ENCODE measurements at places on chromosomes 11 and 22.

GRCh38 chr11:119085437-119085847, 761 bp downstream of the HMBS start:
- DNase-seq = peak; percentile 49

- no peak for DNase-seq
These were observed 548 bp downstream of the FDXACB1 start for GRCh38 chr11:111878385-111878848.

- no peak for DNase-seq
These were observed 24.4 kb downstream of the RTN4R start for GRCh38 chr22:20243537-20244249.

- DNase-seq = no peak
These were observed 6.7 kb upstream of the AHNAK start for GRCh38 chr11:62553080-62553838.

DNA sequence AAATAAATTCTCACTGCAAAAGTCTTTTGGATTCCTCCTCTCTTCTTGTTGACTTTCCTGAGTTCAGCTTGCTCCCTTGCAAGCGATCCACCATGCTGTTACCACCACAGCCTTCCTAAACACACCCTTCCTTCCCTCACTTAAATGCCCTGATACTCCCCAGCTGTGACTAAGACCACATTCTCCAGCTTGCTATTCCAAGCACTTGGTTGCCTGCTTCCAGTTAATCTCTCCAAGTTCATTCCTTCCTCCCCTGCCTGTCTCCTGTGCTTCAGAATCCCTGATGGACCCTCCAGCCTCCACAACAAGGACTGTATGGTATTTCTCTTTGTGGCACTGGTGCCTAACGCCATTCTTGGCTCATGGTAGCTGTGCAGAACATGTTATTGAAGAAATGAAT, 603.9 kb upstream of the CADM1 start:
- no peak for DNase-seq

- DNase-seq = no peak
These were observed 14.9 kb upstream of the PRG2 start for GRCh38 chr11:57405271-57405860.

GRCh38 chr11:78699609-78700135, 125.0 kb upstream of the NARS2 start:
- DNase-seq = no peak

- no peak for DNase-seq
These were observed 1.4 kb upstream of the AP5B1 start for GRCh38 chr11:65781962-65782815.

DNA sequence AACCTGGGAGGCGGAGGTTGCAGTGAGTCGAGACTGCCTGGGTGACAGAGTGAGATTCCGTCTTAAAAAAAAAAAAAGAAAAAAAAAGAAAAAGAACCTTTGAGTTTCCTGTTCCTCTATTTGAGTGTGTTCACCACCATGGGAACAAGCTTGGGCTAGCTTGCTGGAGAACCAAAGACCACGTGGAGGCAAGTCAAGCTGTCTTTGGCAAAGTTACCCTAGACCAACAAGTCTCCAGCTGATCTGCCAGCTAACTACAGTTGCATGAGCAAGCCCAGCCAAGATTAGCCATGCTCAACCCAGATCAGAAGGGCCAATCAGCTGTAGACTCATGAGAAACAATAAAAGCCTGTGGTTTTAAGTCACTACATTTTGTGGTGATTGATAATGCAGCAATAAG, 29.7 kb downstream of the SLN start:
- no peak for DNase-seq

- DNase-seq = no peak
These were observed 775.0 kb upstream of the LRRC4C start for GRCh38 chr11:42234451-42234951.
